Activated CD4-positive, alpha-beta memory T cell treated with anti-CD3 and anti-CD28 coated beads for 36 hours (primary cell): ENCODE measurements at places on chromosomes 7 and 10. TPM values are rescaled to one million over a fixed set of nuclear protein-coding genes. Genes with fewer than 3 reads are reported as not detected.

DNA sequence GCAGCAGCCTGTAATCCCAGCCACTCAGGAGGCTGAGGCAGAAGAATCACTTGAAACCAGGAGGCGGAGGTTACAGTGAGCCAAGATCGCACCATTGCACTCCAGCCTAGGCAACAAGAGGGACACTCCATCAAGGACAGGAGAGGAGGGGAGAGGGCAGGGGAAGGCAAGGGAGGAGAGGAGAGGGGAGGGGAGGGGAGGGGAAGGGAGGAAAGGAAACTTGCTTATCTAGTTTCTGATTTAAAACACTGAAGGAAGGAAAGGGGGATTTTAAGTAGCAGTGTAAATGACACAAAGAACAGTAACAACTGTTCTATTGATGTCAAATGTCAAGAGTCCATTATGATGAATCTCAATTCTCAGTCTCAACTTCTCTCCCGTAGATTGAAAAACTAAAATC lies 43.7 kb downstream of the SRPK2 start:
- DNase-seq = peak; percentile 55

- DNase-seq = no peak
Observed at GRCh38 chr7:139749545-139749944, 28.3 kb downstream of the HIPK2 start.

DNA sequence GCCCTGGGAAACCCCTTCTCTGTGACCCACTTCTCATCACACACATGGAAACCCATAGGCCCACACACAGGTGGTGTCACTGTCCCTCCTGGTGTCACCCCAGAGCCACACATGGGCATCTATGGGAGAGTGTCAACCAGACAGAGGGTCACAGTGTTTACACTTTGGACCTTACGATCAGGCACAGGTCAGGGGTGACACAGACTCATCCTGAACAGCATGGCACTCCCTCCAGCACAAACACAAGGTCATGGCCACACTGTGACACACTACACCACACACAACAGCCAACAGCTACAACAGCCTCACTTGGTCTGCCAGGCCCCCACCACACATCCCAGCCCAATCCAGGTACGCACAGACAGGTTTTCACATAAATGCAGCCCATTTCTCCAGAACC lies 6.2 kb downstream of the TLX1 start:
- no peak for DNase-seq

GRCh38 chr10:22333167-22333974 lies 11.9 kb upstream of the SPAG6 start:
- DNase-seq = peak; percentile 24

DNA sequence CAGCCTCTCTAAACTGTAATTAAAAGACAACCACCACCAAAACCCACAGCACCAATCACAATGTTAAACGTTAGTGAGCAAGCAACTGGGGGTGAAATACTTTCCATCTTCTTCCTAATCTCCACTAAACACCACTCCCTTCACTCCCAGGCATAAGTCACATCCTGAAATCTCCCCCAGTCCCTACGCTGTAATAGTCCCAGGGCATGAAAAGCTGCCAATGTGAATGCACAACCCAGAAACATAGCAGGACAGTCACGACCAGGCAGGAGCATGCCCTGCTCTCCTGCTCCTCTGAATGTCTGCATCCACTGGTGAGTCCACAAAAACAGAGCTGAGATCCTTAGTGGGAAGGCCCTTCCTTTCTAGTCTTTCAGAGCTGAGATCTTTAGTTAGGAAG lies 288.9 kb downstream of the PARD3 start:
- no peak for DNase-seq

DNA sequence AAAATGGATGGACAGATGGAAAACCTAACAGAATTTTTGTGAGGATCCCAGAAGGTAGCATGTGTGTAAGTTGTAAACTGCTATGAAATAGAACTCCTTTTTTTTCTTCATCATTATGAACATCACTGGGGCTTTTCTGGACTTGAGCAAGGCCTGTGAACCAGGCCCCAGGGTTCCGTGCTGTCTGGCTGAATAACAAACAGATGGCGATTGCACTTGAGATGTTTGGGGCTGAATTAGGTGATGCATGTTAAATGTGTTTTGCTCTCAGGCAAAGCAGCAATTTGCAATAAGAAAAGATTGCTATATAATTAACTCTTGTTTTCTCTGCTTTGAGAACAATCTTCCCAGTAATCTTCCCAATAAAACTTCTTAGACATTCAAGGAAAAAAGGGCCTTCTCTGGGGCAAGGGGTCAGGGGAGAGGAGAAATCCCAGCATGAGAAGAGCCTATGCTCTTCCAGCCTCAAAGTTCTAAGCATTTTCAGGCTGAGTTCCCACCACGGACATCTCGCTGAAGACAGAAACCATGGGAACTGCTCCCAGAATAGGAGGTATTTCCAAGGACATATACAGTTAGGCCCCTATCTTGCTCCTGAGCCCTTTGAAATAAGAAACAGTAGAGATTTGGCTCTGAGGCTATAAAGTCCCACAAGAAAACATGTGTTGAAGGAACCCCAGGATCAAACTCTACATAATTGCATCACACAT lies 98.7 kb downstream of the ITIH5 start:
- no peak for DNase-seq

Gene TWIST1
- total RNA-seq = 4.6 TPM

Gene SRRT
- total RNA-seq = 223 TPM
